ENCODE measurements at places on chromosomes 12 and 14. TPM values are rescaled to one million over a fixed set of nuclear protein-coding genes. Genes with fewer than 3 reads are reported as not detected.

GRCh38 chr14:63343878-63344277, 25.1 kb upstream of the GPHB5 start:
- no peaks in the 10 kb centered on the region for H3K4me1 ChIP-seq
- no peak overlapping the region for H3K27ac ChIP-seq
- no peak overlapping the region for H3K4me3 ChIP-seq
- H3K27me3 ChIP-seq, result no peaks in the 10 kb centered on the region

DNA sequence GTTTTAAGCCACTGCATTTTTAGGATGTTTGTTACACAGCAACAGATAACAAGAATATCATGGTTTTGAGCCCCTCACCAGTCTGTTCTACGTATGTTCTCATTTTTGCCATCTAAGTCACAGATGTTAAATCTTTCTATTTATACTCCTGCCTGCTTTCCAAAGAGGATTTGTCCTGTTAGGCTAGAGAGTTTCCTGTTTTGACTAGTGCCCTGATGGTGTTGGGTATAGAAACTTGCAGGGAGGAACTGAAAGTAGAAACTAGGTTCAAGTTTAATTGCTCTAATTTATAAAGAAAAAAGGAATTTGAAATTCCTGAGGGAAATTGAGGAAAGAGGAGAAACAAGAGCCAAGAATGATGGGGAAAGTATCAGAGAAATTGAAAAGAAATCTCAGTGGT, 74.4 kb upstream of the COCH start:
- H3K27ac ChIP-seq, result no peak overlapping the region
- no peaks in the 10 kb centered on the region for H3K36me3 ChIP-seq
- no peaks in the 10 kb centered on the region for H3K4me1 ChIP-seq
- no peaks in the 10 kb centered on the region for H3K27me3 ChIP-seq
- no peak overlapping the region for H3K4me3 ChIP-seq

DNA sequence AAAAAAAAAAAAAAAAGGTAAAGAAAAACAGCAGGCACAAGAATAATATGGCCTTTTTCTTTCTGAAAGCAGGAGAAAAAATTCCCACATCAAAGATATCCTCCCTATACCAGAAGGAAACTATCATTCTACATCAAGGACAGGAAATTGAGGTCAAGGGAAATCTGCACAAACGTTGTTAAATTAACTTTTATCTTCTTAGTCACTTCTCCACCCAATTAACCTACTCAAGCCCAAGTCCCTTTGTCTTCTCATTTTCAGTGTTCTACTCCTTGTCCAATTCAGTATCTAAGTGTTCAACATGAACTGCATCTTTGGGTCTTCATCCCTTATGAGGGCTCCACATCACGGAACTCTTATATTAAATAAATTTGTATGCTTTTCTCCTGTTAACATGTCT, 15.7 kb downstream of the NDUFA12 start:
- DNase-seq, result no peak
- H3K27me3 ChIP-seq, result no peaks in the 10 kb centered on the region
- H3K4me1 ChIP-seq, result no peaks in the 10 kb centered on the region
- H3K36me3 ChIP-seq, result peaks cover 38% of the 10 kb centered on the region
- H3K4me3 ChIP-seq, result no peak overlapping the region

GRCh38 chr12:3658327-3659163, 94.4 kb downstream of the CRACR2A start:
- peaks cover 15% of the 10 kb centered on the region for H3K36me3 ChIP-seq
- no peaks in the 10 kb centered on the region for H3K4me1 ChIP-seq
- no peak overlapping the region for H3K4me3 ChIP-seq
- H3K27ac ChIP-seq, result no peak overlapping the region
- peak; percentile 33 for DNase-seq

GRCh38 chr14:54674046-54674741, 107.3 kb downstream of the SAMD4A start:
- no peaks in the 10 kb centered on the region for H3K36me3 ChIP-seq
- no peaks in the 10 kb centered on the region for H3K27me3 ChIP-seq

DNA sequence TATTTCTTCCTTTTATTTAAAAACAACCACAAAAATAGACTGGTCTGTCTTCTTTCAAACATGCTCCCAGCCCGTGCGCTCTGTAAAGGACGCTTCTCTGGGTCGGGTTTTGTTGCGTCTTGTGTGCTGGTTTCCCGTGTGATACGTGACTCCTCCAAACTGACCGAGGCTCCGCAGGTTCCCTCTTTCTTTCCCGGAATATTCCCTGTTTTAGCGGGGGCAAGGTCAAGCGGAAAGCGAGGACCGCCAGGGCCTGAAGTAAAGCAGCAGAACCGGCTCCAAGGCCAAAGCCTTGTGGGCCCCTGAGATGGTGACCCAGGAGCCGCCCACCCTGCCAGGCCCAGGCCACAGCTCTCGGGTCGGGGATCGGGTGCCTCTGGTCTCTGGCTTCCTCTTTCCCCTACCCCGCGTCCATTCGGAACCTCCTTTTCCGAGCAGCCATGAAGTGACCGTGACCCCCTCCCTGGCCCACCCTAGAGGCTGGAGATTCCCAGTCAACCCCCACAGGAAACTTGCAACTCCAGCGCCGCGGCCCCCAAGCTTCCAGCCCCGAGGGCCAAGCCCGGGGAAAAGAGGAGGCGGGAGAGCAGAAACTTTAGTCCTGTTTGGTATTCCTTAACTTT, 885 bp upstream of the HOXC10 start:
- no peak for DNase-seq
- no peak overlapping the region for H3K27ac ChIP-seq

GRCh38 chr14:68328509-68328908, 464.4 kb downstream of the ZFP36L1 start:
- no peak overlapping the region for H3K4me3 ChIP-seq
- no peaks in the 10 kb centered on the region for H3K27me3 ChIP-seq
- H3K27ac ChIP-seq, result no peak overlapping the region
- DNase-seq, result no peak
- peaks cover 7% of the 10 kb centered on the region for H3K4me1 ChIP-seq
- no peaks in the 10 kb centered on the region for H3K36me3 ChIP-seq

- no peaks in the 10 kb centered on the region for H3K27me3 ChIP-seq
- DNase-seq, result no peak
- no peak overlapping the region for H3K4me3 ChIP-seq
- no peaks in the 10 kb centered on the region for H3K36me3 ChIP-seq
- peak overlapping the region; percentile 36 for H3K27ac ChIP-seq
Observed at GRCh38 chr14:64711039-64711438, 6.8 kb downstream of the PLEKHG3 start.

GRCh38 chr14:50173891-50174290, 57.5 kb downstream of the SOS2 start:
- H3K4me1 ChIP-seq, result no peaks in the 10 kb centered on the region
- DNase-seq, result no peak
- H3K27me3 ChIP-seq, result no peaks in the 10 kb centered on the region
- peaks cover 57% of the 10 kb centered on the region for H3K36me3 ChIP-seq
- no peak overlapping the region for H3K4me3 ChIP-seq

- H3K27me3 ChIP-seq, result no peaks in the 10 kb centered on the region
- H3K36me3 ChIP-seq, result no peaks in the 10 kb centered on the region
- H3K4me3 ChIP-seq, result no peak overlapping the region
- no peak overlapping the region for H3K27ac ChIP-seq
Observed at GRCh38 chr12:58765653-58766512, 154.4 kb downstream of the LRIG3 start.

- peaks cover 54% of the 10 kb centered on the region for H3K4me1 ChIP-seq
- peak overlapping the region; percentile 63 for H3K27ac ChIP-seq
- H3K36me3 ChIP-seq, result peaks cover 61% of the 10 kb centered on the region
- no peak for DNase-seq
Observed at GRCh38 chr12:108568338-108569154, 6.2 kb downstream of the ISCU start.

GRCh38 chr14:32738206-32738871, 200.3 kb upstream of the NPAS3 start:
- no peaks in the 10 kb centered on the region for H3K36me3 ChIP-seq
- no peak overlapping the region for H3K4me3 ChIP-seq
- no peaks in the 10 kb centered on the region for H3K4me1 ChIP-seq
- H3K27me3 ChIP-seq, result no peaks in the 10 kb centered on the region

DNA sequence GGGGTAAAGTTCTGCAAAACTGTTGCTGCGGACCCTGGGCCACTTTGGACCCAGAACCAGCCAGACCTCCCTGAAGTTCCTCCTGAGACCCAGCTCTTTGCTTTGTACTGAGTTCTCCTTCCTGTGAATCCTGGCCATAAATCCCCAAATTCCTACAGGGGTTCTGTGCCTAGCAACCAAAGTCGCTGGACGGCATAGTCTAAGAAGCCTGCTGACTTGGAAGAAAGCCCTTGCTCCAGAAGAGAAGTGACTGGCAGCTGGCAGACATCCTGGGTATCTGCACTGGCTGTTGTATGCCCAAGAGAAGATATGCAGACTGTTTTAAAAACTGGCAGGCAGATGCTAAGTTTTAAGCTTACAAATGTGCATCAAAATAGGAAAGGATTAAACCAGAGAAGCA, 99.9 kb upstream of the SLC24A4 start:
- no peaks in the 10 kb centered on the region for H3K27me3 ChIP-seq
- no peaks in the 10 kb centered on the region for H3K4me1 ChIP-seq
- H3K27ac ChIP-seq, result no peak overlapping the region
- H3K4me3 ChIP-seq, result no peak overlapping the region
- DNase-seq, result no peak

- no peaks in the 10 kb centered on the region for H3K27me3 ChIP-seq
- peak; percentile 92 for DNase-seq
- H3K27ac ChIP-seq, result peak overlapping the region; percentile 100
- peaks cover 45% of the 10 kb centered on the region for H3K4me1 ChIP-seq
- peak overlapping the region; percentile 86 for H3K4me3 ChIP-seq
Observed at GRCh38 chr14:103334644-103335622, 896 bp downstream of the EIF5 start.

DNA sequence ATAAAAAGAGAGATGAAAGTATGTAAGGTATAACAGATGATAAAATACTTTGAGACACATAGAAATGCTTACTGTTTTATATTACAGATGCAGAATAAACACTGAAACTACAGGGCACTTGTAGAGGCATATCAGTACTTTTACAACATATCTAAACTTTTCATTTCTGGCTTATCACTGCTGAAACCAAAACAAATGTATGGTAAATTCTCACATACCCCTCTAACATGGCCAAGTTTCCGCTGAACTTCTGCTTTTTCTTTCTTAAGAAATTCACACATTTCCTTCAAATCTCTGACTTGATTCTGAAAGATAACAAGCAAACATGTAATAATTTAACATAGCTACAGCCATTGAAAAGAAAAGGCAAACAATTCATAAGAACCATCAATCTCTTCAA, 33.3 kb upstream of the C12orf50 start:
- H3K4me1 ChIP-seq, result no peaks in the 10 kb centered on the region
- peaks cover 47% of the 10 kb centered on the region for H3K36me3 ChIP-seq
- no peak overlapping the region for H3K4me3 ChIP-seq
- H3K27ac ChIP-seq, result no peak overlapping the region
- H3K27me3 ChIP-seq, result no peaks in the 10 kb centered on the region

- no peak overlapping the region for H3K4me3 ChIP-seq
- no peak for DNase-seq
- H3K27me3 ChIP-seq, result no peaks in the 10 kb centered on the region
Observed at GRCh38 chr12:8887285-8887715, 27.0 kb upstream of the PHC1 start.

- H3K4me3 ChIP-seq, result peak overlapping the region; percentile 34
- H3K27me3 ChIP-seq, result no peaks in the 10 kb centered on the region
- no peaks in the 10 kb centered on the region for H3K36me3 ChIP-seq
- DNase-seq, result no peak
- H3K4me1 ChIP-seq, result peaks cover 4% of the 10 kb centered on the region
Observed at GRCh38 chr14:60183741-60184140, 18.5 kb upstream of the DHRS7 start.

GRCh38 chr14:51337520-51337919, 97.5 kb downstream of the TMX1 start:
- no peaks in the 10 kb centered on the region for H3K27me3 ChIP-seq
- H3K27ac ChIP-seq, result no peak overlapping the region
- no peak overlapping the region for H3K4me3 ChIP-seq
- DNase-seq, result no peak
- no peaks in the 10 kb centered on the region for H3K36me3 ChIP-seq
- no peaks in the 10 kb centered on the region for H3K4me1 ChIP-seq

Gene CIDEB
- 6.4 TPM for total RNA-seq

Gene C12orf56
- total RNA-seq, result not detected

Gene CMA1
- not detected for total RNA-seq

Gene LRRIQ1
- not detected for total RNA-seq

Gene DCAF11
- total RNA-seq, result 50.4 TPM

Gene TAS2R43
- 0.87 TPM for total RNA-seq

Gene KRT1
- total RNA-seq, result 7.6 TPM

Gene WNT5B
- total RNA-seq, result 7.0 TPM

Gene PTPN21
- total RNA-seq, result 18.3 TPM

Measured in stomach (tissue), 19 donors.